ENCODE measurements at places on chromosomes 7 and 10.

DNA sequence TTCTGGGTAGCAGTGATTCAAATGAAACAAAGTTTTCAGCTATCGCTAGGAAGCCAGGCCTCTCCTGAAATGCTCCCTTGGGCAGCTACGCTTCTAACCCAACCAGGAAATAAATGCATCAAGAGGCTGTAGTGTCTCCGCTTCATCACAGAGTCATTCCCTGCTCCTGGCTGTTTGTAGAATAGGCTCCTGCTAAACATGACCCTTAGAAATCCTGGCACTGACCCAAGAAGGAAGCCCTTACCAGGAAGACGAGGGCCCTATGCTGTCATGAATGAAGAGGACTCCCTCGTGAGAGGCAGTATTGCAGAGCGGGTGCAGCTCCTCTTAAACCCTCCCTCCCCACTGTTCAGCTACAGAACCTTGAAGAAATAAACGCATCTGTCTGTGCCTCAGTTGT, 48.3 kb downstream of the NOD1 start:
- no peak for DNase-seq

DNA sequence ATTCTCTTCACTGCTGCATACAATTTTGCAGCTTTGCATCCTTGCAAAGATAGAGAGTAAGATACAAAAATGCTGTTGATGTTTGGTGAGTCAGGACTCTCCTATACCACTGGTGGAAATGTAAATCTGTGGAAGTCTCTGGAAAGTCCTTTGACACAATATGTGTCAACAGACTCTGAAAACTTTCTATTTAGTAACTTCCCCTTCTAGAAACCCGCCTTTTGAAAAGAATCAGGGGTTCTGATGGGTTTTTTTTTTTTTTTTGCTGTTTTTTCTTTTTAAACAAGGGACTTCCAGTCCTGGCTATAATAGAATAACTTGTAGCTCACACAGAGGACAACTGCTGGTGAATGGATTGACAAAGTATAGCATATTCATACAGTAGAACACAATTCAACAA, 16.4 kb downstream of the NOD1 start:
- no peak for DNase-seq

GRCh38 chr10:44520651-44521050, 135.8 kb upstream of the CXCL12 start:
- DNase-seq: no peak

DNA sequence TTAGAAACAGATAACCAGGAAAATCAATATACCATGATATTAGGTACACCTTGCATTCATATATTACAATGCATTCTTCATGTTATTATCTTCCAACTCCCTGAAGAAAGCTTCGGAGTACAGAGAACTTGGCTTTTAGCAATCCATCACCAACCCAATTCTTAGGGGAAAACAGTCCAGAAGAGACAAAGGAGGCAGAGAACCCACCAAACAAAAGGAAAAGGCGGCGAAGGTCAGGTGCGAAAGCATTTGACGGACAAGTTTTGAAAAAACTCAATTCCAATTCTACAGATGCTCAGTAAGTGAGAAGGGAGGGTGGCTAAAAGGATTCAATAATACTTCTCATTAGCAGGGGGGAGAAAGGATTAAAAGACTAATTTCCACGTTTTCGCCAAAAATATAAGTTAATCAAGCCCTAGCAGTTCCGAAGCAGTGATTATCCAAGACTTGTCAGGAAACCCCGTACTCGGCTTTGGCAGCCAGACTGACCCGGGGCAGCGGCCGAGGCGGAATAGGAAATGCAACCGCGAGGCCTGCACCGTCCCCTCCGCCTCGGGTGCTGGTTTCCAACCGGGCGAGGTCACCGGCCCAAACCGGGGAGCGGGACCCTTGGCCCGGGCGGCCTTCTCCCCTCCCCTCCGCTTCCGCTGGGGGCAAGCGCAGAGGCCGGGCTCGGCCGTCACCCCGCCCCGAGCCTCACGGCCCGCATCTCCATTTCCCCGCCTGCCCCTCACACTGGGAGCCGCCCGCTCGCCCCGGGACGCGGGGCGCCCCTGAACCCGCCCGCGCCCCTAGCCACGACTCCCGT, 747 bp downstream of the GDI2 start:
- peak; percentile 7 for DNase-seq

GRCh38 chr7:20307901-20308300, 22.8 kb upstream of the ITGB8 start:
- no peak for DNase-seq

GRCh38 chr7:13920053-13920697, 69.3 kb downstream of the ETV1 start:
- no peak for DNase-seq

DNA sequence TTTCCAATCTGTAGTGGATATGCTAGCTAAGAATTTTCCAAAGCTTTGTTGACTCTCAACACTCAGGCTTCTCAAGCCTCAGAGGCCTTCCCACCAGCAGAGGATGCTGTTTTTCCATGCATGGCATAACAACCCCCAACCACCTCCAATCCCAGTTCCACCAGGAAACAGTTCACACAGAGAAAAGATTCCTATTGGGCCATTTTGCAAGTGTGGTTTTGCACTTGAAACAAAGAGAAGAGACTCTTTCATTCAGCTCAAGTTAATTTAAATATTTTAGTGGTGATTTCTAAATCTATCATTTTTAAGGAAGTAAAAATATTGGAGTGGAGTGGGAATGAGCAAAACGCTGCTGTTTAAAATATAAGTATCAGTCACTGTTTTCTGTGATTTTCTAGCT, 105.6 kb upstream of the COL1A2 start:
- no peak for DNase-seq

DNA sequence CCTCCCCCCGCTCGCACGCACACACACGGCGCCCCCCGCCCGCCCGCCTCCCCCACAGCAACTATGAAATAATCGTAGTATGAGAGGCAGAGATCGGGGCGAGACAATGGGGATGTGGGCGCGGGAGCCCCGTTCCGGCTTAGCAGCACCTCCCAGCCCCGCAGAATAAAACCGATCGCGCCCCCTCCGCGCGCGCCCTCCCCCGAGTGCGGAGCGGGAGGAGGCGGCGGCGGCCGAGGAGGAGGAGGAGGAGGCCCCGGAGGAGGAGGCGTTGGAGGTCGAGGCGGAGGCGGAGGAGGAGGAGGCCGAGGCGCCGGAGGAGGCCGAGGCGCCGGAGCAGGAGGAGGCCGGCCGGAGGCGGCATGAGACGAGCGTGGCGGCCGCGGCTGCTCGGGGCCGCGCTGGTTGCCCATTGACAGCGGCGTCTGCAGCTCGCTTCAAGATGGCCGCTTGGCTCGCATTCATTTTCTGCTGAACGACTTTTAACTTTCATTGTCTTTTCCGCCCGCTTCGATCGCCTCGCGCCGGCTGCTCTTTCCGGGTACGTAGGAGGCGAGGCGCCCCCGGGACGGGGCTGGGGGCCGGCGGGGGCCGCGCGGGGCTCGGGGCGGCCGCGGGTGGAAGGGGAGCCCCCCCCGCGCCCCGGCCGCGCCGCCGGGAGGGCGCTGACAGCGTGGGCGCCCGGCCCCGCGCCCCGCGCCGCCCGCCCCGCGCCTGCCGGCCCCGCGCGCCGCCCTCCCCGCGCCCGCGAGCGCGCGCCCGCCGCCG, 441 bp downstream of the BMI1 start:
- no peak for DNase-seq

- DNase-seq: no peak
Measured at GRCh38 chr10:16297642-16298041, 139.2 kb upstream of the PTER start.

DNA sequence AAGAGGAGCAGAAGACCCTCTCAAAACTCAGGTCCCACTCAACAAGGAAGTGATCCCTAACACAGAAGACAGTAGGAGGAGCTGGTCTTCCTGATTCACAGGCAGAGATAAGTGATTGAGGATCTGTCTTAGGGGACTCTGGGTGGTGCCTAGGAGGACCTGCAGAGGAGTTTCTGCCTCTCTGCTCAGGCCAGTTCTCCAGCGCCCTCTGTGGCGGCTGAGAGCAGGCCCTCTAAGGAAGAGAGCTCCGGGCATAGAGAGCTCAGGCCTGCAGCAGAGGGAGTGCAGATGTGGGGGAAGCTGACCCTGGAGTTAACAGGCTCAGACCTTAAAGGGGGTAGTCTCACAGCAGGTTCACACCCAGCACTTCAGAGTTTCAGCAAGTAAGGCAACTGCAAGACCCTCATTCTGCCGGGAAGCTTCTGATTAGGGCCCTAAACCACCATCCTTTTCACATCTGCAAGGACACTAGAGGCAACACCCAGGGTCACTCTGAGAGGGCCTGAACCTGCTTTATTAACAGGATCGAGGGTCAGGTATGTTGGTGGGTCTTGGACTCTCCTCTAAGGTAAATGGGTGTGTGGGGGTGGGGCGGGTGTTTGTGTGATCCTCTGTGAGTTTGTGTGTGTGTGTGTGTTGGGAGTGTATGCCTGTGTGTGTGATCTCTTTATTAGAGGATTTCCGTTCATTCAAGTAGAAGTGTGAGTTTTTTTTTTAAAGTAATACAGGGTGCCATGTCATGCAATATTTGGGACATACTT, 57.6 kb upstream of the TARP start:
- DNase-seq: no peak

DNA sequence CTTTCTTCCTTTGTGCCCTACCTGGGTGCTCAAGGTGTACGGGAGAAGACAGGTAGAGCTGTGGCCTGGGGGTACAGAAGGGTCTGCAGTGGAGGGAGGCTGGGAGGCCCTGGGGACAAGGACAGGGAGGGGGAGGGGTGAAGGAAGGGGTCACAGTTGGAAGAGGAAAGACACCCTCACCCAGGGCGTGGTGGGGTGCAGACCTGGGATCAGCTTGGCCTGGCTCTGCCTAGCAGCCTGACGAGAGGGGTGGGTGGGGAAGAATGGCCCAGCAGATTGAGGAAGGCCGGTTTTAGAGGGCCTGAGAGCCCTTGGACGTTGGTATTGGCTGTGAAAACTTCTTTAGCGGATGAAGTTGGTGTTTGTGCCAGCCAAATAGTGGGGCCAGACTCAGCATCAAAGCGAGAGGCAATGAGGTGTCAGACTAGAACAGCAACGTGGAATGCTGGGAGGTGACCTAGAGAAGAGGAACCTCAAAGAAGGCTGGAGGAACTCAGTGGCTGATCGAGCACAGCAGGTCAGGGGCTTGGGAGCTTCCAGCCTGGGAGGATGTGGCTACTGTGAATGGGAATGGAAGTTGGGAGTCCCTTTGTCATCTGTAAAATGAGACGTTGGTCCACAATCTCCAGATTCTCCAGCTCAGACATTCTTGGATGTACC, 18.1 kb upstream of the TRIM8 start:
- DNase-seq: no peak

GRCh38 chr10:43199684-43200537, 61.7 kb downstream of the CSGALNACT2 start:
- DNase-seq: no peak

- DNase-seq: no peak
Measured at GRCh38 chr10:3348564-3348963, 176.0 kb upstream of the PITRM1 start.

GRCh38 chr7:17462131-17462631, 163.7 kb downstream of the AHR start:
- no peak for DNase-seq

- DNase-seq: no peak
Measured at GRCh38 chr10:44989597-44990301, 11.0 kb upstream of the ZNF22 start.

- DNase-seq: no peak
Measured at GRCh38 chr10:7388602-7389001, 22.2 kb downstream of the SFMBT2 start.

DNA sequence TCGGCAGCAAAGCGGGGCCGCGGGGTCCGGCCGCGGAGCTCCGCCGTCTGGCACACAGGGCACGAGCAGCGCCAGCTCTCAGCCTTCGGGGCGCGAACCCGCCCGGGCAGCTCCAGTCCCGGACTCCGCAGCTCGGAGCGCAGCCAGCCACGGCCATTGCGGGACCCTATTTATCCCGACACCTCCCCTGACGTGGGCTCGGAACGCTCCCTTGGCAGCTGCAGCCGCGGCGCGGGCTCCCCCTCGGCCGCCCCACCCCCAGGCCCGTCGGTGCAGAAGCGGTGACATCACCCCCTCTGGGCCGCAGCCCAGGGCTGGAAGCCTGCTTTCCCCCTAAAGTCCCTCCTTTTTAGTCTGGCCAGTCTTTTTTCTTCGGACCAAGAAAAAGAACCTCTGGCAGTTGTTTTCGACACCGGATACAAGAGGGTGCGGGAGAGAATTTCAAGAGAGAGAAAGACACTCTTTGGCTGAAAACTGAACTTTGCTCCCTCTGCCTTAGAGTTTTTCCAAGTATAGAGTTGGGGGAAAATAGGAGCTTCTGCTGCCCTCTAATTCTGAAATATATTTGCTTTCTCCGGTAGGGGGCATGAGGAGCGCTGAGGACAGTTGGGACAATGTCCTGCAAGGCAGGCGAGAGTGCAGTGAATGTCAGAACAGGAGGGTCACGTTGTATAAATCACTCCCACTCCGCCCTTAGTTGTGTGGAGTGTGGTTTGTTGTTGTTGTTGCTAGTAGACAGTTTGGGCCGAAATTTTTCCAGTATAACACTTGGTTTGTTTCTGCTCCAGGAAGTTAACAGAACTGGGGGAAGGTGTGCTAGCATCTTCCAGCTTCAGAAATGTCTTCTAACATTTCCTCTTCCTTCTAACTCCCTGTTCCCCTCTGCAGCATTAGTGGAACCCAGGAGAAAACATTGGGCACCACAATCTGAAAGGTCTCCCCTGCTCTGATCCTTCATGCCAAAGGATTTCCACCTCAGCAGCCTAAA, at the start of gene SFRP4:
Gene SFRP4 (minus strand): TSS at position 145 of the 988 bp plus-strand sequence. CDS start 280 bp downstream, outside the sequence.
- DNase-seq: no peak

DNA sequence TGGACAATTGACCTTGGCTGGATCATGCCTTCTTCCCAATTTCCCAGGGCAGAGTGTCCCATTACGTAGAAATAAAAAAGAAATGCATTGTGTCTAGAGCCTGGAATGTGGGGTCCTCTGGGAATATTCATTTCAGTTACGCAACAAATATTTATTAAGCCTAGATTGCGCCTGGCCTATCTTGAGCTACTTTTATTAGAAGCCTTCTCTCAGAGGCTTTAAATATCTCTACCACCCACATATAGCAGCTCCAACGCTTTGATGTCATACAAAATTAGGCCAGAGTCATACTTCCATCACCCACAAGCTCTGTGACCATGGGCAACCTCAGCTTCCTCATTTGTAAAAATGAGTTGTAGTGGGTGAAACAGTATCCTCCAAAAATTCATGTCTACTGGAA, 24.9 kb upstream of the CARD11 start:
- no peak for DNase-seq

- no peak for DNase-seq
Measured at GRCh38 chr7:80869106-80869784, 49.6 kb downstream of the SEMA3C start.

- no peak for DNase-seq
Measured at GRCh38 chr10:117248750-117249465, 8.0 kb downstream of the SLC18A2 start.
